ENCODE measurements at places on chromosomes 11 and 22.

- DNase-seq = no peak
Observed at GRCh38 chr22:19258371-19258770, 33.1 kb downstream of the CLTCL1 start.

- DNase-seq = no peak
Observed at GRCh38 chr22:50199829-50200460, 866 bp upstream of the SELENOO start.

GRCh38 chr11:57491371-57492061, 24.0 kb downstream of the SLC43A1 start:
- DNase-seq = no peak

- DNase-seq = no peak
Observed at GRCh38 chr11:13963949-13964770, 1.6 kb downstream of the SPON1 start.

DNA sequence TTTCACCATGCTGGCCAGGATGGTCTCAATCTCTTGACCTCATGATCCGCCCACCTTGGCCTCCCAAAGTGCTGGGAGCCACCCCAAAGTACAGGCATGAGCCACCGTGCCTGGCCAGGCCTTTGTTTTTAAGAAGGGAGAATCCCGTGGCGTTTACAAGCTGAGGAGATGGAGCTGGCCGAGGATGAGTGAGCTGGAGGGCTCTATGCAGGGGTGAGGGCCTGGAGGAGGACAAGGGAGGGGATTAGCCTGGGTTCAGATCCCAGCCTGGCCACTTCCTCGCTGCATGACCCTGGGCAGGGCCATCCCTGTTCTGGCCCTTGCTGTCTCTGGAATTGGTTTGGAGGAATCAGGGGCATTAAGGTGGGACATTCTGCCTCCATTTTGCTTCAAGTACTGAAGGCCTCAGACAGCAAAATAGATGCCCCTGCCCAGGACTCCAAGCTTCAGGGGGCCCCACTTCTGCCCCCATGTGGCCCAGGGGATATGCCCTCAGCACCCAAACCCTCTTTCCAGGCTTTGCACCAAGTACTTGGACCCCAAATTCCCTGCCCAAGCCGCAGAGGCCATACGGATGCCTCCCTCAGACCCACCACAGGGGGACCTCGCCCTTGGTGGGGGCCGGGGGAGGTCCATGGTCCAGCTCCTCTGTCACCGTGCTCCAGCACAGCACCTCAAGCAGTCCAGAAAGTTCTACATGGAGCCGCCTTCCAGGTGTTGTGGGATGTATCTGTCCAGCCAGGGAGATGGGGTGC, 12.1 kb upstream of the LRP5 start:
- no peak for DNase-seq

Data from caudate nucleus (tissue), 63 donors.